OCI-LY7 (cell line): ENCODE measurements at places on chromosomes 6 and 20.
A peak's percentile ranks its signal among the peaks of the same experiment; 100 is the strongest.

- DNase-seq: peak; percentile 37
Observed at GRCh38 chr6:32085759-32086459, 23.2 kb downstream of the TNXB start.

- no peak for DNase-seq
Observed at GRCh38 chr6:108653949-108654348, 93.2 kb downstream of the FOXO3 start.

DNA sequence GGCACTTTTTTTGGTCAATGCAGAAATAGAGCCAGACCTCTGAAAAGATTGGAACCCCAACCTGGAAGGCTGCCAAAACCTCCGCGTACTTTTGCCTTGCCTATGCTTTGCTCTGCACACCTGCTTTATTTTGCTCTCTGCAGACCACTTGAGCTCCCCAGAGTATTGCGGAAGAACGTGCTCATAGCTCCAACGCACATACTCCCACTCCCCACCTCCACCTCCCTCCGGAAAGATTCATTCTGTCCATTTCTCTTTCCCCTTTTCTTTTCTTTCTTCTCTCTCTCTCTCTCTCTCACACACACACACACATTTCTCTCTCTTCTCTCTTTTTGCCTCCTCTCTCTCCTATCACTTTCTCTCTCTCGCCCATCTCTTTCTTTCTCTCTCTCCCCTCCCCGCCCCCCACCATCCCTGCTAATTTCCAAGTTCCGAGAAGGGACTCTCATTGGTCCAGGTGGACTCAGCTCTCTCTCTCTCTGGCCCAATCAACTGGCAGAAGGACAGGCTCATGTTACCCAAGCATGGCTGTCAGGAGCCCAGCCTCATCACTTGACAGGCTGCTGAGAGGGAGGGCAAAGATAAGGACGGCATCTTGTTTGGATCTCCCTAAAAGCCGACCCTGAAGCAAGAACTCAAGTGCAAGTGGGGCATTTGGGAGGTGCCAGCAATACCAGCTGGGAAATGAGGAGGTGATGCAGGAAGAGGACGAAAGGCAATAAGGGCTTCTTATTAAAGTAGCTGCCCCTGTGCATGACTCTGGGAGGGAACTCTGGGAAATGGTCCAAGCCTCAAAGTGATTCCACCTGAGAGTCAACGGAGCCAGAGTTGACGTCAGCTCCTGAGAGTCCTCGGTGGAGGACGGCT lies 246.1 kb downstream of the LY86 start:
- peak; percentile 7 for DNase-seq

DNA sequence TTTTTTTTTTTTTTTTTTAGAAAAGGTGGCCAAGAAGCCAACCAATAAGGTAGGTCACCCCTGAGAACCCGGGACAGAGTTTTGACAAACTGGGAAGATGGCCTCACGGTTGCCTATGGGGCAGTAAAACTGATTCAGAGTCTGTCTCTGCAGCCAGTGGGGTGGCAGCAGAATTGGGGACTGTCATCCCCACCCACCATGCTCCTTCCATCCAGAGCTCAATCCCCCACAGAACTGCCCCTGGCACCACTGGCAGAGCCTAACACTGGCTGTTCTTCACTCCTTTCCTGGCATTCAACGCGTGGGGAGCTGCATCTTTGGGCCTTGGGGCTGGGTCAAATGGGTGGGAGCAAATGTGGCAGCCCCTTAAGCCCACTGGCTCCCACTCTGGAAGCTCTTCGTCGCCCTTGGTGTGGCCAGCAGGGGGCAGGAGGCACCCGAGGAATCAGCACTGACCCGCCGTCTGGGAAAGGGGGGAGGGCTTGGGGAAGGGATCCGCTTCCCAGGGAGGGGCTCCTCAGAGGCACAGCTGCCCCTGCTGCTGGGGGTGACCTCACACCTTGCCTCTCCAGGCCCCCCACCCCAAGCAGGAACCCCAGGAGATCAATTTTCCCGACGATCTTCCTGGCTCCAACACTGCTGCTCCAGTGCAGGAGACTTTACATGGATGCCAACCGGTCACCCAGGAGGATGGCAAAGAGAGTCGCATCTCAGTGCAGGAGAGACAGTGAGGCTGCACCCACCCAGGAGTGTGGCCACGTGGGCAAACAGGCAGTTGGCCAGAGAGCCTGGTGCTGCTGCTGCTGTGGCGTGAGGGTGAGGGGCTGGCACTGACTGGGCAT lies 10.4 kb downstream of the CD40 start:
- peak; percentile 17 for DNase-seq

- DNase-seq: no peak
Observed at GRCh38 chr6:155510879-155511278, 55.2 kb upstream of the NOX3 start.

DNA sequence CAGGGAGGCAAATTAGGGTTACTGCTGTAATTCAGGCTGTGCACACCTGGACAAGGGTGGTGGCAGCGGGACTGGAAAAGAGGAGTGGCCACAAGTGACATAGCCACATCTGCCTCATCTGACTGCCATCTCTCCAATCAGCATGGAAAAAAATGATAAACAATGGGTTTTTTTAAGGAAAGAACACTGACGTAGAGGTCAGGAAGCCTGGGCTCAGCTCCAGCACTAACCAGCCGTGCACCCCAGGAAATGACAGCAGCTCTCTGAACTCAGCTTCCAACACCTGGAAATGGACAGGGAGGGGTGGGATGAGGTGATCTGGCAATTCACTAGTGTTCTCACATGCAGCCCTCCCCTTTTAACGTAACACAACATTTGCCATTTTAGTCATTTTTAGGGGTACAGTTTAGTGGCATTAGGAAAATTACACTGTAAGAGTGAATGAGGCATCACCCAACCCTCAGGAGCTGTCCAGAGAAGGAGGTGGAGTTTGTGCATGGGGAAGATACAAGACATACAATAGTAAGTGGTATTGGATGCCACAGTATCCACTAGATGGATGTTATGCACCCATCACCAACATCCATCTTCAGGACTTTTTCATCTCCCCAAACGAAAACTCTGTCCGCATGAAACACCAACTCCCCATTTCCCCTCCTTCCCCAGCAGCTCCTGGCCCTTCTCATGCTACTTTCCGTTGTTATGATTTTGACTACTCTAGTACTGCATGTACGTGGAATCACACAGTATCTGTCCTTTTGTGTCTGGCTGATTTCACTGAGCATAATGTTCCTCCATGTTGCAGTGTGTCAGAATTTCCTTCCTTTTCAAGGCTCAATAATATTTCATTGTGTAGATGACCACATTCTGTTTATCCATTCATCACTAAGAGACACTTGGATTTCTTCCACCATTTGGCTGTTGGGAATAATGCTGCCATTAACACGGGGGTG lies 215.5 kb upstream of the ECI2 start:
- DNase-seq: no peak

DNA sequence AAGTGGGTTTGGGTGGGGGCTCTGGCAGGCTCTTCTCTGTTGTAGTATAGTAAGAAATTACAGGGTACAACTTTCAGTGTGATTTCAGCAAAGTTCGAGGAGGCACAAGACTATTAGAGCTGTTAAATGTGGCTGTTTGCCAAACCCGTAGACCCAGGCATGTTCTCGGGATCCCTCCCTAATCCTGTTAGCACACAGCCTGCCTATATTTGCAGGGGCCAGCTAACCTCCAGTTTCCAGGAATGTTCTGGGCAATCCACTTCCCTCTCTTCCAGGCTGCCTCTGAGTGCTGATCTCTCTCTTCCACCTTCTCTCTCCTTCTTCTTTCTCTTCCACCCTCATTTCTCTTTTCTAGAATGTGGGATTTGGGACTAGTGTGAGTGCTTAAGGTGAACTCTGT lies 34.8 kb upstream of the ZFP64 start:
- no peak for DNase-seq
